ENCODE measurements at places on chromosomes 2 and 18.

- no peak for DNase-seq
Measured at GRCh38 chr2:84716564-84716963, 164.3 kb downstream of the TRABD2A start.

DNA sequence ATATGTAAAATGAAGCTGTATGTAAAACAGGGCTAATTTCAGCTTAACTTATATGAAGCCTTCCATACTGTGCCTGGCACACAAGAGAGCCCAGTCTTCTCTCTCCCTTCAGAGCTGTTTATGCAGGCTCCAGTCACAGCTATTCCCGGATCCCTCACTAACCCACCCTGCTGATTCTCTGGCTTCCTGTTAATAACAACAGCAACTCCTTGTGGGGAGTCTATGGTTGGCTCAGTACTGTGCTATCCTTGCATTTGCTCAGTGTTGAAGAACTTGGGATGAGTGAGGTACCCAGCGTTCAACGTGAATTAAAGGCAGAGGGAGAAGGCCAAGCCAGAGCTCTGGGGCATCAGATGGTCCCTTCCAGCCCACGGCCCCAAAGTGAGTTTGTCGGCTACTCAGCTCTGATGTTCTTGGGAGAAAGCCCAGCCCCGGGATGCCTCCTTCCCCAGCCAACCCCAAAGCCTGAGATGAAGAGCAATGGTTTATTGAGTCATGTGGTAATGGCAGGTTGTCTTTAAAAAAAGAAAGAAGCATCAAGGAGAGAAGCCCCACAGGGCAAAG is 43.2 kb downstream of the PSD4 start:
- no peak for DNase-seq

DNA sequence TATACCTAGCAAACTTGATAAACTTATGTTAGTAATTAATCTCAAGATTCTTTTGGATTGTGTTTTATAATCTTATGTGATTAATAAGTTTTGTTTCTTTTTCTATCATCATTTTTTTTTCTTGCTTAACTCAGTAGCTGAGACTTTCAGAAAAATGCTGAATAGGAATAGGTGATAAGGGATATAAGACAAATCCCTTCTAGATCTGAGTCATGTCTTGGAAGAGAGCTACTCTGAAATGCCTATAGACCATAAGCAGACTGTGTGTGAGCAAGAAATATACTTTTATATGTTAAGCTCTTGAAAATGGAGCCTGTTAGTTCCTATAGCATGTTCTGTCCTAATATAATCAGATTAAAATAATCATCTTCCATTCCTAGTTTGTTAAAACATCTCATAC is 29.6 kb downstream of the CYBRD1 start:
- DNase-seq: no peak

DNA sequence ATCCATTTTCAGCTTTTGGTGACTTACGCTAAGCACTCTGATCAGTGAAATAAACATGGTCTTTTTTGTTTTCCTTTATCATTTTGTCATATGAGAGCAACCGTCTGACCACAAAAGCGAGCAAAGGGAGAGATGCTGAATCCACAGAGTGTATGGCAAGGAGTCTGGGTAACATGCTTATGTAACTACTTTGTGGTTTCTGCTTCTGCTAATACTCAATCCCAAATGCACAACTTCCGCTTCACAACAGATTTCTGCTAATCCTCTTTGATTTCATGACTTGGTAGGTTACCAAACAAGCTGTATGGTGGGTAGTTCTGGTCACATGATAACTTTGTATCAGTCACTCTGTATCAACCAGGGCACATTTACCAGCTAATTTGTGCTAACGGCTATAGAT is 908.4 kb upstream of the CRIM1 start:
- DNase-seq: no peak

GRCh38 chr2:239109041-239109927 is 261.4 kb downstream of the TWIST2 start:
- no peak for DNase-seq

GRCh38 chr2:51232027-51232426 is 200.1 kb upstream of the NRXN1 start:
- DNase-seq: no peak

DNA sequence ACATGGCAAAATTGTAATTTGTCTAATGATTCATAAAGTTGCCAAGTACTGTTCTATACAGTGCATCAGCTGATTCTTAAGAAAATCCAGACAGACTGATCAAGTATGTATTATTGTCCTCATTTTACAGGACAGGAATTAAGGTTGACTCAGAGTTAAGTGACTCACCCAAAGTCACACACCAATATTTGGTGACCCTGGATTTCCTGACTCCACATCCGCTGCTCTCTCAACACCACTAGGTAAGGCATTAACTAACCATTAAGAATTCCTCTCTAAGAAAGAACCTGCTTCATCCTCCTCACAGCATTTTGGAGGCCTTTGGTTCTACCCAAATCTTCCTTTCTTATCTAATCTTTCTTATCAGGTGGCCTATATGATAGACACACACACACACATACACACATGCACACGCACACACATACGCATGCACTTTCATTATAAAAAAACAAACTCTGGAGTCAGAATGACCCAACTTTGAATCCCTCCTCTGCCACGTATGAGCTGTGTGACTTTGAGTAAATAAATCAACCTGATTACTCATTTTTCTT is 150.8 kb downstream of the ANKRD44 start:
- peak; percentile 20 for DNase-seq

DNA sequence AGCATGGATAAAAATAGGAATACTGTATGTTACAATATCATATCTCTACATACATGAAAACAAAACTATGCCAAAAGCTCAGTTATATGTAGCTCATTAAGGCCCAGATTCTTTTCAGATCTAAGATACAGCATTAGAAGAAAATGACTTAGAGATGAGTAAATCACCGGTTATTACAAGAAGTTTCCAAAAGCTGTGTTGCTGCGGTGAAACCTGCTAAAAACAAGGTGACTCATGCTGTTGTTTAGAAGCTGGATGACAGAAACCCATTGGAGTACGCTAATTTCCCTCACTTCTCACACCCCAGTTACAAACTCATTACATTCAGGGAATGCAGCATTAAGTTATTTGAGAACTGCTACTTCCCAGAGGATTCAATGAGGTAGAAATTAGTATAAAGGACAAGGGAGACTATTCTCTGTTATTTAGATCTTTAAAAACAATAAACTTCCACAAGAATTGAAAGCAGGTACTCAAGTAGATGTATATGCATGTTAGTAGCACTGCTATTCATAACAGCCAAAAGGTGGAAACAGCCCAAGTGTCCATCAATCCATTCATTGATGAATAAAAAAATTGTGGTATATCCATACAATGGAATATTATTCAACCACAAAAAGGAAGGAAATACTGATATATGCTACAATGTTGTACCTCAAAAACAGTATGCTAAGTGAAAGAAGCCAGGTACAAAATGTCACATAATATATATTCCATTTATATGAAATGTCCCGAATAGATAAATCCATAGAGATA is 32.6 kb downstream of the RBKS start:
- no peak for DNase-seq

GRCh38 chr2:9139491-9140443 is 66.8 kb upstream of the ASAP2 start:
- DNase-seq: peak; percentile 57

GRCh38 chr18:10011061-10011460 is 97.2 kb downstream of the VAPA start:
- no peak for DNase-seq

DNA sequence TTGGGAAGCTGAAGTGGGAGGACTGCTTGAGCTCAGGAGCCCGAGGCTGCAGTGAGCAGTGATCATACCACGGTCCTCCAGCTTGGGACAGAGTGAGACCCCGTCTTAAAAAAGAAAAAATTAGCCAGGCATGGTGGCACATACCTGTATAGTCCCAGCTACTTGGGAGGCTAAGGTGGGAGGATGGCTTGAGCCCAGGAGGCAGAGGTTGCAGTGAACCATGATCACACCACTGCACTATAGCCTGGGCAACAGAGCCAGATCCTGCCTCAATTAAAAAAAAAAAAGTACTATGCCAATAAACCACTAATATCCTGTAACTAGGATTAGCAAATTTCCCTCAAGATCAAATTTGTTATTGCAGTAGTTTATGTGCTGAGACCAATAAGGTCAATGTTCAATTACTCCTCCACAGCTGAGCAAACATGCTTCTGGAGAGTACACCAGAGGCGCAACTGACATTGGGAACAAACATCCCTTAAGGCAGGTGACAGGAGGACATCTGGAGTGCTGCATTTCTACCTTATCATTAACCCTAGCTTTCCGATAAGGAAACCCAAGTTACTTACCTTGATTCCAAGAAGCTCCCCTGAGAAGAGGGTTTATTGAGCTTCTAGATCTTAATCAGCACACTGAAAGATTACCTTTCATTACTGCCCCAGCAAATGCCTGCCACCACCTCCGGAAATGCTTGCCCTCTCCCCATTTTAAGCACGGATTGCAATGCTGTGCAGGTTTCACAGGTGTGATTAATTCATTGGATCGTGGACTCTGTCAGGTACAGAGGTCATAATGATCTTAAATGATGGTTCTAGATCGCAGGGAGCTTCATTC is 26.2 kb downstream of the MGAT4A start:
- no peak for DNase-seq

DNA sequence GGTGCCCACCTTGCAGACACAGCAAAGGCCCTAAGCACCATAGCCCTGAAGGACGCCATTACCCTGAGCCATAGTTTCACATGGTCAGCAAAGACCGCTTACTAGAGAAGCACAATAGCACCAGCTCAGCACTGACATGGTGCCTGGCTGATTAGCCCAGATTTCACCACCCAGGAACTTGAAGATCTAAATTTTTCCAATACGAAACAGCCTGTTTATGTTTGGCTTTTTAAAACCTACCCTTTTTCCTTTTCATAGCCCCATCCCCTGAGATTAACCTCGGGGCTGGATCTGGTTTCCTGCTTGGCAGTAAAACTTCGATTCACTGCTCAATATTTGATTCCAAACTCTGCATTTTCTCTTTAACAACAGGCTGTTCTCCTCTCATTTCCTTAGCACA is 158.5 kb upstream of the PID1 start:
- DNase-seq: no peak

All from activated CD4-positive, alpha-beta T cell treated with anti-CD3 and anti-CD28 coated beads, Interleukin-2, amount 50 U/mL, for 1 hour (primary cell).